Astrocyte (in vitro differentiated cells and primary cell): ENCODE measurements at places on chromosomes 11 and 22. TPM values are rescaled to one million over a fixed set of nuclear protein-coding genes. Genes with fewer than 3 reads are reported as not detected.

GRCh38 chr11:84800755-84801346, 826.3 kb downstream of the DLG2 start:
- peak; percentile 35 for DNase-seq

DNA sequence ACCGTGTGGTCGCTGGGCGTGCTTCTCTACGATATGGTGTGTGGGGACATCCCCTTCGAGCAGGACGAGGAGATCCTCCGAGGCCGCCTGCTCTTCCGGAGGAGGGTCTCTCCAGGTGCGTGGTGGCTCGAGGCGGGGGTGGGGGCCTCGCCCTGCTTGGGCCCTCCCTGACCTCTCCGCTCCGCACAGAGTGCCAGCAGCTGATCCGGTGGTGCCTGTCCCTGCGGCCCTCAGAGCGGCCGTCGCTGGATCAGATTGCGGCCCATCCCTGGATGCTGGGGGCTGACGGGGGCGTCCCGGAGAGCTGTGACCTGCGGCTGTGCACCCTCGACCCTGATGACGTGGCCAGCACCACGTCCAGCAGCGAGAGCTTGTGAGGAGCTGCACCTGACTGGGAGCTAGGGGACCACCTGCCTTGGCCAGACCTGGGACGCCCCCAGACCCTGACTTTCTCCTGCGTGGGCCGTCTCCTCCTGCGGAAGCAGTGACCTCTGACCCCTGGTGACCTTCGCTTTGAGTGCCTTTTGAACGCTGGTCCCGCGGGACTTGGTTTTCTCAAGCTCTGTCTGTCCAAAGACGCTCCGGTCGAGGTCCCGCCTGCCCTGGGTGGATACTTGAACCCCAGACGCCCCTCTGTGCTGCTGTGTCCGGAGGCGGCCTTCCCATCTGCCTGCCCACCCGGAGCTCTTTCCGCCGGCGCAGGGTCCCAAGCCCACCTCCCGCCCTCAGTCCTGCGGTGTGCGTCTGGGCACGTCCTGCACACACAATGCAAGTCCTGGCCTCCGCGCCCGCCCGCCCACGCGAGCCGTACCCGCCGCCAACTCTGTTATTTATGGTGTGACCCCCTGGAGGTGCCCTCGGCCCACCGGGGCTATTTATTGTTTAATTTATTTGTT, 2.4 kb downstream of the PIM3 start:
- DNase-seq, result no peak

GRCh38 chr11:10287140-10287539, 6.9 kb downstream of the SBF2 start:
- no peak for DNase-seq

DNA sequence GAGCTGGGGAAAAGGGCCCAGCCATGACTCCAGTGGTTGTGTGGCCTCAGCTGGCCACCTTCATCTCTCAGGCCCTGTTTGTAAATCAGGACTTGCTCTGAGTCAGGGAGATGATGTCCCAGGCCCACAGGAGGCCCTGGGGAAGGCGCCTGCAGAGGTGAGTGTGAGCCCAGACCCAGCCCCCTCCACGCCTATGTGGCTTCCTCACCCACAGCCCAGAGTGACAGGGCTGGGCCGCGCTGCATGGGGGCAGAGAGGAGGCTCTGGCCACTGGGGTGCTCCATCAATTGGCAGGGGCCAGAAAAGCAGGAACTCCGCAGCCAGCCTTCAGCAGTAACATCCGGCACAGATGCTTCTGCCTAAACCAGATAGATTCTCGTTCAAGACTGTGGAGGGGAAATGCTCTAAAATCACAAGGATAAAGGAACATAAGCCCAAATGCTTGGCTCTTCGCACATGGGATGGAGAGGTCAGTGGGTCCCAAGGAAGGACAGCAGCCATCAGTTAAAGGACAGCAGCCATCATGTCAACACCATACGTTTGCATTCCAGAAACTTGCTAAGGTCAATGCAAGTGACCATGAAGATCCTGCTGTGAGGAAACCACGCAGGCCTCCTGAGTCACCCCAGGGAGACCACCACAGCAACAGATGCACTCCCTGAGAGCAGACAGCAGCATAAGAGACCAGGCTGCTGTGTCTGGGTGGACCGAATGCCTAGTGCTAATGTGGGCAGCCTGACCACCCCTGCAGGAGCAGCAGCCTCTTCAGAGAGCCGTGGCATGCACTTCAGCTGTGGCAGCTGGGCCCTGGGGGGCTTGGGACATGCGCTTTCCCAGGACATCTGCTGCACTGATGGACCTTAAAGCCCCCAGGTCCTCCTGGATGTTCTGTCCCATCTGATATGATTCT, 28.3 kb downstream of the OSBPL5 start:
- DNase-seq, result no peak

The CRYBB3 gene
- total RNA-seq, result 0.43 TPM in 1 of 2 replicates, not detected in the other

The SDHD gene
- total RNA-seq, result 45.2 and 46.5 TPM in 2 replicates

DNA sequence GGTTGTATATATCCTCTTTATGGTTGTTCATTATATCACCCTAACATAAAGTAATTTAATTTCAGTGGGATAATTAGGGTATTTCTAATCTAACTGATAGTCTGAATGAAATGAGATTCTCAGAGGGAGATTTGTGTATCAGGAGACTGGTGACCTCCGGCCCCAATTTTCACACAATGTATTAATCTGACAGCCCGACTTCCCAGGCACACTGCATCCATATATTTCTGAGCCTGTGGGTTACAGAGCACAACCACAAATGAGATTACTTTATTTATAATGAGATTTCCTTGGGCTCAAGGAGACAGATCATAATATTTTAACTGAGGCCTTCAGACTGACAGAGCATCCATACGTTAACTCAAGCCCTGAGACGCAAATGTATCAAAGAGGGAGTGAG, 125.9 kb downstream of the RCN1 start:
- no peak for DNase-seq

- no peak for DNase-seq
These were observed 5.0 kb downstream of the SEZ6L start for GRCh38 chr22:26174280-26174679.

The OR51B4 gene
- total RNA-seq, result not detected in 2 replicates

DNA sequence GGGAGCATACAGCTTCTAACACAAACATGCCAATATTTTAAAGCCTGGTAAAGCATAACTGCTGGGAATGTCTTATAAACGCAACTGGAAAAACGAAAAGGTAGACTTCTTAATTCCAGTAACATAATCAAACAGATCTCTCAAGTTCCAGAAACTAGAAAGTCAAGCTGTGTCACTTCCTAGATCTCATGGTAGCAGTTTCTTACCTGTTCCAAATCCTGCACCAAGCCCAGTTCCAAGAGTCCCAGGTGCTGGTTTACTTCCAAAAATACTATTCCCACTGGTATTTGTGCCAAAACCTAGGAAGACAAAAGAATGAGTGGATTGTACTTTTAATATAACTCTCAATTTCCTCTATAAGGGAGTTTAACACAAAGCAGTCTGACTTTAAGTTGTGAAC, 44.2 kb downstream of the NUP98 start:
- no peak for DNase-seq

DNA sequence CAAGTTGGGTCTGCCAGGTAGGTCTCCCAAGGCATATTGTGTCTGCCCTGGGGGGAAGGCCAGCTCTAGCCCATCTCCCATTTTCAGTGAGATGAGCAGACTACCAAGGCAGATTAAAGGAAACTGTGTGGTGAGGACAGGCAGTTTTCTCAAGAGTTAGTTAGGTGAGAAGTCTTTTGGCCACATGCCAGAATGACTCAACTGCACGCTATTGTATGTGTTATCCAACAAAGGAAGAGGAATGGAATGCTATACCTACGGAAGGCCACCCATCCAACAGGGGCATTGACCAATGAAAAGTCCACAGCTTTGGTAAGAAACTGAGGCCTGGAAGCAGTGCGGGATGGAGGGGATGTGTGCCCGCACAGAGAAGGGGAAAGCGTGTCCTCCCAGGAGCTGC, 941.7 kb downstream of the NTM start:
- peak; percentile 80 for DNase-seq

DNA sequence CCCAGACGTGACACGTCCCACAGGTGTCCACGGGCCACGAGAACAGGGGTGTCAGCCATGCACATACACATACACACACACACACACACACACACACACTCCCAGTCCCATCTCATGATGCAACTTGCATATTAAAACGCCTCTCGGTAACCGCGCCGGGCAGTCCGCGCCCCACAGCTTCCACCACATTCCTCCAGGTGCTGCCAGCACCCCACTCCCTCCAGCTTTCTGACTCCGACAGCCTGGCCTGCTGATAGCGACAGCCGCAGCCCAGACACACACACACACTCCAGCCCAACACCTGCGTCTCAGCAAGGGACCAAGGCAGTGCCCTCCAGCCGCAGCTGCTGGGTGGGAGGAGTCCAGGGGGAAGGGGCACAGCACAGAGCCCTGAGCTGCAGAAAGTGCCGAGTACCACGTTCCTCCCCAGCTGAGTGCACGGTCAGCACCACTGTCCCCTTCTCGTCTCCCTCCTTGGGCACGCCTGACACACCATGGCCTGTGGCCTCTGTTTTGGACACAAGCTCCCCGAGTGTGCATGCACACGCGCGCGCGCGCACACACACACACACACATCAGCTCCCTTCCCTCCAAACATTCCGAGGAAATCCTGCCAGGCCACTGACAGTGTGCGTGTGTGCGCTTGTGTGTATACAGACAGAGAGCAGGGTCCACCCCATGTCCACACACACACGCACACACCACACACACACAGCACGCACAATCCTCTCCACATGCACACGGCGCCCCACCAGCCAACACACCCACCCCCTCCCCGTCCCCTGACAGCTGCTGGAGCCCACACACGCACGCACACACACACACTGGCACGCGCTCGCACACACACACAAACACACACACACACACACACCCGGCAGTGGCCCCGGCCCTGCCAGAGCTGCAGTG, 1.2 kb downstream of the ELFN2 start:
- peak; percentile 73 for DNase-seq

The TUBA8 gene
- 0.79 TPM in 1 of 2 replicates, not detected in the other for total RNA-seq

DNA sequence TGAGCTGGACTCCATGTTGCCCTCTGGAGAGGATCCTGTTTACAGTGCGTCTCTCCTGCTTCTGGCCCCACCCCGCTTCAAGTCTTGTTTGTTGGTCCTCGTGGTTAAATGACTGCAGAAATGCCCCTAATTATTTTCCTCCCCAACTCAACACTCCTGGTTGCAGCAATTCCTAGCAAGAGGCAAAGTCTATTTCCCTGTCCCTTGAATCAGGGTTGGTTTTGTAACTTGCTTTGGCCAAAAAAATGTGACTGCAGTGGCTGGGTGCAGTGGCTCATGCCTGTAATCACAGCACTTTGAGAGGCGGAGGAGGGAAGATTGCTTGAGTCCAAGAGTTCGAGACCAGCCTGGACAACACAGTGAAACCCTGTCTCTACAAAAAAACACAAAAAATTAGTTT, 41.0 kb upstream of the FGF3 start:
- no peak for DNase-seq

DNA sequence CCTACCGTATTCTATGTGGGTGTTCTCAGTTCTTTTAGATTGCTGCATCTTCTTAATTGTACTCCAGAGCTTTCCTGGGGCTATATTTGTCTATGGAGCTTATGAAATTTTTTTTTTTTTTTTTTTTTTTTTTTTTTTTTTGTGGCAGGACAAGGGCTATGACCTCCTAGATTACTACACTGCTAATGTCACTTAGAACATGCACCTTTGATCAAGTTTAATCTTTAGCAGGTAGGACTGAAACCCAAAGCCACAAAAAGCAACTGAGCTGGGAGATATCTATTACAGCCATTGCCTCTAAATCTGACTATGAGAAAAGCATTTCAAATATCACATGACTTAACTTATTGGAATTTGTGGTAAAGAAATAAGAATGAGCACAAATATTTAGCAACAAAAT, 21.7 kb upstream of the ABTB2 start:
- no peak for DNase-seq

GRCh38 chr11:119739021-119739703, 10.2 kb upstream of the NECTIN1 start:
- DNase-seq, result no peak

- no peak for DNase-seq
These were observed 357.4 kb downstream of the INSC start for GRCh38 chr11:15471895-15472799.

GRCh38 chr11:79461144-79461543, 20.3 kb upstream of the TENM4 start:
- peak; percentile 44 for DNase-seq

The C22orf31 gene
- total RNA-seq, result not detected in 2 replicates

- DNase-seq, result peak; percentile 75
These were observed 27.3 kb downstream of the FAM168A start for GRCh38 chr11:73570415-73571114.

DNA sequence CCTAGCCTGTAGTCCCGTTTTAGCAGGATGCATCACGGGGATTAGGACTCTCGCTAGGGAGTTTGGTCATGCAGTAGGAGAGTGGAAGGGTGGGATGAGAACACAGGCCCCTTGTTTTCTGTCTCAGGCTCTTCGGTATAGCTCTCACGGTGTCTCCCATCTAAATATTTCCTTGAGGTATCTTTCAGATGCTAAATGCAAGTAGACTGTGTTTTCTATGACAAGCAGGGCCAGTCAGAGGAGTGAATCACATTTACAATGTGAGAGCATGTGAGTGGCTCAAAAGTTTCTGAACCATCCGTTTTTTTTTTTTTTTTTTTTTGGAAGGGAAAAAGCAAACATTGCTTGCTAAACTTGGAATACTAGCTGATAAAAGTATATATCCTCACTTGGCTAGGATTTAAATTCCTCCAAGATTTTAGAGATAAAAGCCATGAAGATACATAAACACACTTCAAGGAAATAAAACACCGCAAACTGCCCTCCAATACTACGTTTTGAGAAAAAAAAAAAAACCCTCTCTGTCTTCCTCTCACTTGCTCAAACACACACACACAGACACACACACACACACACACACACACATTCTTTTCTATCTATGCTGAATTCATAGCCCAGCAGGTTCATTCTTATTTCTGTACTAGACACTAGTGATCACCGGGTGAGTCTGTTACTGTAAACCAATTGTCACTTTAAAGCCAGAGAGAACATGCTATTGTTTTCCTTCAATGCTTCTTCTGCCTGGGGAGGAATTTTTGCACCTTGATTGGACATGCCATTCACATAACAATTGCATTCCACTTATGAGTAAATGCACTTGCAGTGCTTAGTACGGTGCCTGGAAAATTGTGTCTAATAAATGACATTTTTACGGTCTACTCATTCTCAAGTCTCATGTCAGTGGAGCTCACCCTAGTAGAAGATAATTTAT, 224.6 kb upstream of the CCDC90B start:
- DNase-seq, result no peak

DNA sequence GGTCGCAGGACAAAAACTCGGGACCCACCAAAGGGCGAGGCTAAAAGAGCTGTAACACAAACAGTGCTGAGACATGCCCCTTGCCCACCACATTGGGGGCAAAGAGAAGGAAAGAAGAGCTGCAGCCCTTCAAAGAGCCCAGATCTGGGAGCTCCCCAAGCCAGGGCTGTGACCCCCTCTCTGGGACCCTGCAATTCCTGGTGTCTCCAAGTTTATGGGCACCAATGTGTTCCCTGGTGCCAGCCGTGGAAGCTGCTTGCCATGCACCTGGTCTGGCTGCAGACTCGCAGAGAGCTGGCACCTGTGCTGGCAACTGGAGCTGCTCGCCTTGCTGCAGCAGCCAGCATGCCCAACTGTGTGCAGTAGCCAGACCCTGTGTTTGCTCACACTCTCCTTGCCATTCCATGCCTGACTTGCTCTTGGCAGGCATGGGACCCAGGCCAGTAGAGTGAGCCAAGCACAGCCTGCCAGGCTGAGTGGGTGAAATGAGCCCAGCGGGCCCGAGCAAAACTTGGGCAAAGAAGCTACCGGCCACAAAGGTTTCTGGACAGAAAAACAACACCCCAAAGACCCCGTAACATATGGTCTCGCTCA, 16.0 kb downstream of the RRP8 start:
- no peak for DNase-seq

The POU2AF3 gene
- total RNA-seq, result 0.27 TPM in 1 of 2 replicates, not detected in the other
